C1 segment of cervical spinal cord (tissue), 14 donors: ENCODE measurements at places on chromosomes 4 and X.
A peak's percentile ranks its signal among the peaks of the same experiment; 100 is the strongest.

GRCh38 chr4:121951521-121952110 is at the start of gene TRPC3:
TSS of gene TRPC3 (minus strand) at chr4:121952060. CDS start at chr4:121951680, 380 bp downstream.
- peak; percentile 3 for DNase-seq

DNA sequence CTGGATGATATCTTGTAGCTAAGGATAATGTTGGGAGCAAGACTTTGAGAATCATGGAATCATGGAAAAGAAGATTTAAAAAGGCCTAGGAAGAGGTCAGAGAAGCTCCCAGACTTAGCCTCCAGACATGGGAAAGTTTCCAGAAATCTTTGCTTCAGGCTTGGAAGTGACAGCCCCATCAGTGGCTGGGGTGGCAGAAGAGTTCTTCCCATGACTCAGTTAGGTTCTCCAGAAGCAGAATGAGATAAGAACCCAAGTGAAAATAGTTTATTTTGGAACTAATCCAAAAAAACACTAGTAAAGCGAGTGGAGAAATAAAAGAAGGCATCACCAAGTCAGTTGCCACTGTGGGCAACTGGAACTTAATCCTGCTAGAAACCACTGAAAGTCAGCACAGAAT is 506.9 kb downstream of the MID1IP1 start:
- no peak for DNase-seq

DNA sequence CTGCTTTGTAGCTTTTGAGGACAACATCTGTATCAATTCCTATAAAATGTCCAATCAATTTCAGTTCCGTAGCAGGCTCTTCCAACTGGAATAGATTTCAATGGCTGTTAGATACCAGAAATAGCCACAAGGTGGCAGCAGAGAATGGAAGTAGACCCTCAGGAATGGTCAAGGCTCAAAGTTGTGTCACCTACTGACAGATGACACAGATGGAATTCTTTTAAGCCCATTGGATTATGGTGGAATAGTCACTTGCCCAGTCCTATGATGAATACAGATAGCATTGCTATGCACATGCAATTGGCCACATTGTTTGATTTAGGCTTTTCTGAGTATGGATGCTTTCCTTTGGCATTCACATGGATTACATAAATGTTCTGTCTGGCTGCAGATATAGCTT is 130.4 kb upstream of the RADX start:
- DNase-seq: peak; percentile 0

DNA sequence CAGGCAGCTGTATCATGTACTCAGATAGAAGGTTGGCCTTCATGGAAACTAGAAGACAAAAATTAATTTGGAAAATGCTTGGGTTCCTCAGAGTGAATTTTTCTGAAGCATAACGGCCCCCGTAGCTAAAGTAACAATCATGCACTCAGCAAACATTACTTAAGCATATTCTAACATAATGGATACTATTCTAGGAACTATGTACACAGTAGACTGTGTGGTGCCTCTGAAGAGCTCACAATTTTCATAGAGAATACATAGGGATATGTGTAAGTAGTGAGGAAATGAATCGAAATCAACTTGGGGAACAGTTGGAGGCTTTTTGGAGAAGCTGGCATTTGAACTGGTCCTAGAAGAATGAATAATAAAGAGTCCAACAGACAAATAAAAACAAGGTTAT is 1045.0 kb downstream of the GLUD2 start:
- no peak for DNase-seq

DNA sequence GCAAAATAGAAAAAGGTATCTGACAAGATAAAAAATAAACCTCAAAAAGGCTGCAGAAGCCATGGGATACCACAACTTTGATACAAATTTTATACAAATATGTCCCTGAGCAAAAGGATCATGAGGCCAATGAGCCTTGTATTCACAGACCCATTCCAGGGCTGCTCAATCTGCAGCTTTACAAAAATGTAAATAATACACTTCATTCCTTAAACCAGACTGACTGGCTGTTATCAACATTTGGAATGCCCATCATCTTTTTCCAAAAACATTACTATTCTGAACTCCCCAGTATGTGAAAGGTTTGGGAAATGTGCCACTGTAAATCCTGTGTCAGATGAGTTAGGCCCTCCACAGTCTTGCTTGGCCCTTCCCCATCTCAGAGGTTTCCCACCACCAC is 25.5 kb downstream of the SCARB2 start:
- no peak for DNase-seq

DNA sequence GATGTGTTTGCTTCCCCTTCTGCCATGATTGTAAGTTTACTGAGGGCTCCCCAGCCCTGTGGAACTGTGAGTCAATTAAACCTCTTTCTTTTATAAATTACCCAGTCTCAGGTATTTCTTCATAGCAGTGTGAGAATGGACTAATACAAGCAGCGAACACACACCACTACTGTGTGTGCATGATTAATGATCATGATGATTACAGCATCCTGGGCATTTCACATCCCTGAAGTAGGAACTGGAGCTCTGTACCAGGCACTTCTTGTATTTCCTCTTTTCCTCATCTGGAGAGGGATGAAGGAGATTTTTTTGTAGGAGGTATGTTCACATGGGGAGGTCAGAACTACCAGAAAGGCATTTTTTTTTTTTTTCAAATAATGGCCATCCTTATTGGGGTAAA is 60.8 kb downstream of the PPM1K start:
- no peak for DNase-seq

DNA sequence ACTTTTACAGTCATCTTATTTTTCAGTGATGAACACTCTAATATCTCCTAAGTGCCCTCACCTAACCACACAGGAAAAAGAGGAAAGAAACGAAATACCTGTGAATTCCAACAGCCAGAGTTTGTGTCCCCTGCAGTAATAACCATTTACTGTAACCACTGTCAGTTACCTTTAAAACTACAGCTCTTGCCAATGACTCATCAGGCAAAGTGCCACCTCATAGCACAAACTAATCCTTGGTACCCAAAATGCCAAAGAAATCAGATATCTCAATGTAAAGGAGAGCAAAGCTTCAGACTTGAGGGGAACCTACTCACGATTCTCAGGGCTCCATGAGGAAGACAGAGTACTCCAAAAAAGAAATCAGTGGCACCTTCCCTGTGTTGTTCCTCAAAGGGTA is 146.5 kb downstream of the NDST3 start:
- no peak for DNase-seq

GRCh38 chr4:150501983-150502382 is 80.0 kb upstream of the MAB21L2 start:
- no peak for DNase-seq

DNA sequence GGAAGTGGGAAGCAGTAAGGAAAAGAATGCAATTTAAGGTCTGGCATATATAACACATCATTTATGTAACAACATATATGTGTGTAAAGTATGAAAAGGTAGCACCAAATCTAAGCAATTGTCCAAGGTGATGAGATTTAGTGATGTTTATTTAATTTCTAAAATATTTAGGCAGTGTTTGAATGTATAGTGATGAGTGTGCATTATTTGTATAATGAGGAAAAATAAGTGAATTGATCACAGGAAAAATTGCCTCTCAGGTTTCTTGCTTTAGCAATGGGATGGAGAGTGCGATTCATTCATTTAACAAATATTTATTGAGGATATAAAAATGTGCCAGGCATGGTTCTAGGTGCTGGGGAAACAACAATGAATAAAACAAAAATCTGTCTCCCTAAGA is 2.2 kb upstream of the MAGED1 start:
- no peak for DNase-seq

DNA sequence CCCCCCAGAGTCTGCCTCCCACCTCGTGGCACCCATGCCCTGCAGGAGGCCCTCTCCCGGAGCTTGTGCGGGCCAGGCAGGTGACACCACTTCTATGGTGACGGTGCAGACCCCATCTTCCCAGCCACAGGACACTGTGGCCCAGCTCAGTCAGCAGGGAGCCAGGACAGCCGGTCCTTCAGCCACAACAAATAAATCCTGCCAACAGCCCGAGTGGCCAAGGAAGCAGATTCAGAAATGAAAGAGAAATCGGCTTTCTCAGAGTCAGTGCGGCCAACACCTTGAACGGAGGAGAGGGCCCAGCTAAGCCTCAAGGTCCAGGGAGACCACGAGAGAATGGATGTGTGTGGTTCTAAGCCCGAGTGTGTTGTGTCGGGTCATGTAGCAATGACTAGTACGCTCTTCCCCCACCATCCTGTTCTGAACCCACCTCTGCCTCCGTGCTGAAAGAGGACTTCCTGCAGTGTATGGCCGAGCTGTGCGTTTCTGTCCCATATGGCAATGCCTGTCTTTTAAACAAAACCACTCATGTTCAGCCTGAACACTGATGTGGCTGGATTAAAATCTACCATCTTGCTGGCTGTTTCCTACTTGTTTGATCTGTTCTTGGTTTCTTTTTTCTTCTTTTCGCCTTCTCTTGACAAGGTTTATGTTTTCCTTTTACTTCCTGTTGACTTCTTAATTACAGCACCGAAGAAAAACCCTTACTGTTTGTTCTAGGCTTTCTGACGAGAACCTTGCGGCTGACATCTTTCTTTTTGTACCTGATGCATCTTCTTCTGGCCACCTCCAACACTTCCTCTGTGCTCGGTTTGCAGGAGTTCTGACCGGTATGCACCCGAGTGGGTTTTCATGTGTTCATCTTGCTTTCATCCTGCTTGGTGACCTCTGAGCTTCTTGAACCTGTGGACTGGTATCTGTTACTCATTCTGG is 53.1 kb downstream of the GAK start:
- DNase-seq: no peak

GRCh38 chr4:59637596-59637995 is 1562.5 kb upstream of the ADGRL3 start:
- no peak for DNase-seq

DNA sequence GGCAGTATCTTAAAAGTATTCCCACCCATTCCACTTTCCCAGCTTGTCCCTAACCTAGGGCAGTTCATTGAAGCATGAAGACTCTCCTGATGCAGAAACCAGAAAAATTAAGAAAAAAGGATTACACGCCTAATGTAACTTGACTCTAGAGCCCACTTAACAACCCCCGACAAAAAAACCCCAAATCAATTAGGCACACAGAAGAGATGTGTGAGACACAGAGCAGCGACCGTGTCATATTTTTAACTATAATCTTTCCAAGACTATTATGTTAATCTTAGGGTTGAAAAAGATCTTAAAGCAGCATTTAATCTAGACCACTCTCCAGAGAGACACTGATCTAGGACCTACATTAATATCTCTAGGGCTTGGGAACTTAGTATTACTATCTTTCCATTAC is 1.3 kb downstream of the YTHDC1 start:
- no peak for DNase-seq

- DNase-seq: no peak
Observed at GRCh38 chrX:112521676-112522075, 158.1 kb downstream of the LHFPL1 start.

DNA sequence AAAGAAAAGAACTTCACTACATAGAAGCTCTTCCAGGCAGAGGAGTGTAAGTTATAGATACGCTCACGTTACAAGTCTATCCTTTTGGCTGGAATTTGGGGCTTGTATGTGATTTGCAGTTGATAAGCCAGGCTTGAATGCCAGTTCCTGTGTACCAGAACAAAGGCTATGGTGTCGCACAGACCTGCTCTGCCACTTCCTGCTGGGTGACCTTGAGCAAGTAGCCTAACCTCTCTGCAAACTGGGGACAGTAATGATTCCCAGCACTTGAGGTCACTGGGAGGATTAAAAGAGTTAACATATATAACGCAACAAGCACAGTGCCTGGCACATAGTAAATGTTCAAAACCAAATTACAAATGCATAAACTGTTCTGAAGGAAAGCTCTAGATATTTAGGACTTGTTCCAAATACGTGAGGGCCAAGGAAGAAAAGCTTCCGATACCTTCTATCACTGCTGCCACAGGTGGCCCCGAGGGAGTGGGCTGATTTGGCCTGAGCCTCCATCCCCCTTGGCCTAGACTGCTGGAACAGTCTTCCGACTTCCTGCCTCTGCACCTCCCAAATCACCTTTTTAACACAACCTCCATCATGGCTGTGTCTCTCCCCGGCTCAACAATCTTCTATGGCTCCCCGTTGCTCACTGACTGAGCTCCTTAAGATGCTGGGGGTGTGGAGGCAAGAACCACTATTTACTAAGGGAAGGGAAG is 1.3 kb upstream of the SOWAHD start:
- no peak for DNase-seq

- DNase-seq: no peak
Observed at GRCh38 chrX:3576886-3577501, 136.5 kb downstream of the PRKX start.

DNA sequence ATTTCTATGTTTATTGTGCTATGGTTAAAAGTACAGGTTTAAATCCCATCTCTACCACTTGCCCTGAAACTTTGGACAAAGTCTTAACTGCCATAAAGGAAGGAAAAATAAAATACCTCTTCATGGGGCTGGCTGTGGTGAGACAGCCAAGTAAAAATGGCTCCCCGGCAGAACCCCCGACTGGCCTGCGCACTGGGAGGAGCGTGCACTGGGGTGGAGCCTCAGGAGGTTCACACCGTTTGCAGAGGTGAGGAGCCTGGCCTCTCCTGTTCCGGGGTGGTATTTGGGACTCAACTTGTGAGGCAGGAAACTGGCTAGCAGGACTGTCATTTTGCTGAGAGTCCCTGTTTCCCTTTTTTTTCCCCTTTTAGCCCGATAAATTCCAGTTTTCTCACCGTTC is 47.8 kb downstream of the CORIN start:
- DNase-seq: no peak

GRCh38 chr4:7770224-7771050 is 169.2 kb downstream of the AFAP1 start:
- DNase-seq: no peak

DNA sequence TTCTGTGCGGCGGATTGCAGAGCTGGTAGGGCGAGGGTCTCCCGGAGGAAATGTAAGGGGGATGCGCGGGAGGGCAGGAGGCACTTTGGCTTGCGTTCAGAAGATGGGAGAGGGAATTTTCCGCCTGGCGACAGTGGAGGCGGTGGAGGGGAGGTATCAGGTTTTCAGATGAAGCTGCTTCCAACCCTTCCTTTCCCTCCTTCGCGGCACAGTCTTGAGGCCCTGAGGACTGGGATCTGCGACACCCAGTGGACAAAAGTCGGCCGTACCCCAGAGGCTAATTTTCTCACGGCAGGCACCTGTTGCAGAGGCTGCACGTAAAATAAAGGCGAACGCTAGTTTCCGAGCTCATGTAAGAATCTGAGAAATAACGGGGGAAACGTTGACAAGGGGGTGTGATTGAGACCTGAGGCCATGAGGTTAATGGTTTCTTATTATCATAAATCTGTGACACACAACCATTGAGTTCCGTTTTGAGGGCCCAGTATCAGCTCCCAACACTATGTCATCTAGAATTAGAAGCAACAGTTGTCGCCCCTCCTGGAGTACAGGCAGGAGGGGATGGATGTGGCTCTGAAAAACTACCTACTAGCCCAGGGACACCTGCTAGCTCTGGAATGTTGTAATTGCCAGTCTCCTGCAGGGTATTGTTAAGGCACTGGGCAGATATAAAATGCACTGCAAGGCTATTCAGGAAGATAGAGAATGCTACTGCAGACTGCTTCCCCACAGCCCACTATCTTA is 1.1 kb downstream of the ZCCHC18 start:
- peak; percentile 35 for DNase-seq
